ENCODE measurements at places on chromosomes 7 and 10. TPM values are rescaled to one million over a fixed set of nuclear protein-coding genes. Genes with fewer than 3 reads are reported as not detected.

HERPUD2 gene
- 11.5 TPM for total RNA-seq

DNA sequence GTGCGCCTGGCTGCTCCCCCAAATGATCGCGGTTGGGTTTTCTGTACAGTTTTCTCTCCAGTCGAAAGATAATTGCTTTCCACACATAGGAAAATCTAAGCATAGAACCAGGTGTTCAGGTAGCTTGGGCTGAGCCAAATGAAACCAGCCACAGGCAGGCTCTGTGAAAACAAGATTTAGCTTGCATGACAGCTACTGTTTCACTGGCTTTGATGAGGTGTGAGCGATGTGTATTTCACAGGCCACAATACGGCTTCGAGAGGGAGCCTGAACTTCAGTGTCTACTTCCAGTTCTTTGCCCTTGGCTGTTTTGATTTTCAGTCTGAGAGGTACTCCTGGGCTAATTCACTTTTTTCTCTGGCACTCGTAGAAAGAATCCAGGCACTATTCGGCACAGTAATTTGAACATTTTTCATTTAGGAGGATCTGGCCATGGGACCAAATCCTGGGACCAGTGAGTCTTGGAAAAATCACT is 110.5 kb downstream of the JCAD start:
- DNase-seq = peak; percentile 23

DNA sequence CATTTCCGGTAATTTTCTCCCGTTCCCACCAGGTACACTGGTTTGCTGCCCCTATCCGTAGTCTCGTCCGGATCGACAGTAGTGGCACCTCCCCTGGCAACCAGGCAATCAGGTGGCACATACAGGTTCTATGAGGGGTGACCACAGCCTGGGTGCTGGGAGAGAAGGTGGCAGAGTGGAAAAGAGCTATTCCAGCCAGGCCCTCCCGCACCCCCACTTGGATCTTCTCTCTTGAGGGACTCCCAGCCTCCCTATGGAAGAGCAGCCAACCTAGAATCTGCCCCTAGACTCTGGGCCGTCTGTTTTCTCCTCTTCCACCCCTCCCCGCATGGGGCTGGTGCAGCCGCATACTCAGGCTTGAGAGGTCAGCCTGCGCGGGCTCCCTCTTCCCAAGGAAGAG is 58.6 kb downstream of the GPR26 start:
- no peak for DNase-seq

DNA sequence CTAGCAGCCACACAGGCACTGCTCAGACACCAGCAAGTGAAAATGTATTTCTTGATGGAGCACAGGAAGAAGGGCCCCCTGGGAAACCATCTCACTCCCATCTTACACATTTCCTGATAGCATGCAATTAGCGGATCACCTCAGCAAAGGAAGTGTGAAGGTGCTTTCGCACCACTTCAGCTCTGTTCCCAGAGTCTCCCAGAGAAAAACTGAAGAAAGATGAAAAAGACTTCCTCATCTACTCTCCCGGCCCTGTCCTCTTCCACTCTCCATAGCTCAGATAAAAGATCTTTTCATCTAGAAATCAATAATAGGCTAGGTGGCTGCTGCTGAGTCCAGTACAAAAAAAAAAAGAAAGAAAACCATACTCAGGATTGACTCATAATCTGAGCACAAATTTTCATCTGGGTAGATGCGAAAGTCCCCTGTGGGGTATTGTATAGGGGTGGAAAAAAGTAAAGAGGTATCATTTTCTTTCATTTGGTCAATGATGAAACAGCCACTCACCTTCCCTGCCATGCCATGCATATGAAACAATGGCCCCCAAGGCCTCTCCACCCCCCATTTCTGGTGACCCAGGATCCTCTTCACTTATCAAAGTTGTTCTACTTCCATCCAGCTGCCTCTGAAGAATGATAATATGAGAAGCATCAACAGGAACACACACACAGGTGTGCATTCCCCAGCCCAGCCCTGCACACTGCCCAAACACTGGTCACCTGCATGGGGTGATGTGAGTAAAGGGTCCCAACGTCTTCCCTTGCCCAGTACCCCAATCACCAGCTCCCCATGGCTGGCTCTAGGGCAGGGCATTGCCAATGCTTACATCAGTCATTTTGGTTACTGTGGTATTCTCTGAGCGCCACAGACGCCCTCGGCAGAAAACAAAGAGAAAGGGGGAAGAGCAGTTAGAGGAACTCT is 48.8 kb upstream of the DGKI start:
- no peak for DNase-seq

DNA sequence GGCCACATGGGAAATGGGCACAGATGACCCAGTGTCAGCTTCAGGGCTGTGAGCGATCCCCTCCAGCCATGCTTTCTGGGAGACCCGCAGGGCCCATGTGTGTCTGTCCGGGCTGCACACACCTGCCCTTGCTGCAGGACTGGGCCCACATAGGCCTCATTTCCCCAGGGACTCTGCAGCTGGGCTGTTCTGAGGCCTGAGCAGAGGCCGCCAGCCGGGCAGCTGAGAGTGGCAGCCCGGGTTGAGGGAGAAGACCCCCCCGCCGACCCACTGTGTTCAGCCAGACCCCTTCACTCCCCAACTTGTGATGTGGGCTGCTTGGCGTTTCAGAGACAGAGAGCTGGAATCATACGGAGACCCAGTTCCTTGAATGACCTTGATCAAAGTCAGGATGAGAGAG is 50.1 kb upstream of the DPYSL4 start:
- DNase-seq = no peak

DNA sequence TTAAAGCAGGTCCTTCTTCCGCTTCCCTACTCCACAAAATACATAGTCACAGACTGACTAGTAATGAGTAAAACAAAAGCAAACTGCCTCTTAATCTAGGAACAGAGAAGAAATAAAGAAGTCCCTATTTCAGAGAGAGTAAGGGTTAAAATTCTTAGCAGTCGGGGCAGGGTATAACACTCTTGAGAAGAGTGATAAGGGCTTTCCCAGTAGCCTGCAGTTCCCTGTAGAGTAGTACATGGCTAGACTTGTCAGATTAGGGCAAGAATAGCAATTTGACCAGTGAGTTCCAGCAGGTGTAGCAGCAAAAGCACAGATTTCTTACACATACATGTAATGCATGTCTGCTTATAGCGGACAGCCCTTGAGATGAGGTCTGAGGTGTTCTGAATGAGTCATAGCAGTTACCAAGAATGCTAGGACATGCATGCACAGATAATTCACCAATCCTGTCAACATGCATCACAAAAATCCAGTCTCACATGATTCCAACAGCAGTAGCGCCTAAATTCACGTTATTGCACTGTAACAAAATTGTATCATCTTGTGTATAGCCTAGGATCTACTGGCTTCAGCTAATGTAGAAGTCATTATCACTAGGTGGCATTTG is 40.7 kb downstream of the BTRC start:
- DNase-seq = no peak

DNA sequence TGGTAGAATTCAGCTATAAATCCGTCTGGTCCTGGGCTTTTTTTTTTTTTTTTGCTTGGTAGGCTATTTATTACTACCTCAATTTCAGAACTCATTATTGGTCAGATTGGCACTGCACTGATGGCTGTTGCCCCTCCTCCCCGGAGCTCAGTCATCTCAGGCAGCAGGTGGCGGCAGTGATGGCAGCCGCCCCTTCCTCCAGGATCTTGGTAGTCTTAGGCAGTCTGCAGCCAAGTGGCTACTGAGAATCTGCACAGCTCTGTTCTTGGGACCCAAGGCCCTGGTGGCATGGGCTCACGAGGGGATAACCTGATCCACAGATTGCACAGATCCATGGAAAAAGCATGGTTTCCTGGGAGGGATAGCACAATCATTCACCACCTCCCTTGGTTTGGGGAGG is 77.9 kb downstream of the GPR85 start:
- DNase-seq = no peak

H2AZ2 gene
- 376 TPM for total RNA-seq

DNA sequence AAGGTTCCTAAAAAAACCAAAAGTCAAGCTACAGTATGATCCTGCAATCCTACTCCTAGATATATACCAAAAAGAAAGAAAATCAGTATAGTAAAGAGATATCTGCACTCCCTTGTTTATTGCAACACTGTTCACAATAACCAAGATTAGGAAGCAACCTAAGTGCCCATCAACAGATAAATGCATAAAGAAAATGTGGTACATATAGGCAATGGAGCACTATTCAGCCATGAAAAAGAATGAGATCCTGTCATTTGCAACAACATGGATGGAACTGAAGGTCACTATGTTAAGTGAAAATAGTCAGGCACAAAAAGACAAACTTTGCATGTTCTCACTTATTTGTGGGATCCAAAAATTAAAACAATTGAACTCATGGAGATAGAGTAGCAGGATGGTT is 1159.5 kb upstream of the AUTS2 start:
- no peak for DNase-seq

- no peak for DNase-seq
Observed at GRCh38 chr10:85851325-85851724, 515.3 kb downstream of the GRID1 start.

DNA sequence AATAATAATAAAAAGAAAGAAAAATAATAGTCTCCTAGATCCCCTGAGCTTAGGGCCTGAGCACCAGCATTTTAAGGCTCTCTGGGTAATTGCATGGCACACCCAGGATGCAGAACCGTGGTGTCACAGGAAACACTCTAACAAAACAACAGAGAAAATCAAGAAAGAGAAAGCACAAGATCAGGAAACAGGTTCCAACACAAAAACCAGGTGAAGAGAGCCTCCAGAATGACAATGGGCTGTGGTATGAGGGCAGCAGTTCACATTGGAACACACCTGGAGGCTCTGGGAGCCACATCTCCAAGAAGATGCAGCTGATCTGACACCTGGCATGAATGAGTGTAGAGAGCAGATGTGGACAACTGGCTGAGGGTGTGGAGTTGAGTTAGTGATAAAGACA is 7.1 kb downstream of the MMRN2 start:
- no peak for DNase-seq

DNA sequence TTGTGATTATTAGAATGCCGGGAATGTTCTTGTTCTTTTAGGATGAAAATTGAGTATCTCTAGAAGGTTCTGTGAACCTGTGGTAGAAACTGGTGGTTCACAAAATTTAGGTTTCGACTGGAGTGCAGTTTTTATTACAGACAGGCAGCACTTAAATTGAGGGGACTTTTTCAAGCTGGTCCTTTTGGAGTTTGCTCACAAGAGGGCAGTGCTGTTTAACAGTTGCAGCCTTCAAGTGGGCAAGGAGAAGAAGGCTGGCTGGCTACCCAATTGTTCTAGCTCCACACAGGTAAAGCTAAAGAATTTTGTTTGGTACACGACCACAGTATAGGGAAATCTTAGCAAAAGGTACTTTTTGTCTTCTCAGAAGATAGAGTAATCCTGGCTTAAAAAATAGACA is 233.6 kb downstream of the SNX13 start:
- DNase-seq = peak; percentile 77

DNA sequence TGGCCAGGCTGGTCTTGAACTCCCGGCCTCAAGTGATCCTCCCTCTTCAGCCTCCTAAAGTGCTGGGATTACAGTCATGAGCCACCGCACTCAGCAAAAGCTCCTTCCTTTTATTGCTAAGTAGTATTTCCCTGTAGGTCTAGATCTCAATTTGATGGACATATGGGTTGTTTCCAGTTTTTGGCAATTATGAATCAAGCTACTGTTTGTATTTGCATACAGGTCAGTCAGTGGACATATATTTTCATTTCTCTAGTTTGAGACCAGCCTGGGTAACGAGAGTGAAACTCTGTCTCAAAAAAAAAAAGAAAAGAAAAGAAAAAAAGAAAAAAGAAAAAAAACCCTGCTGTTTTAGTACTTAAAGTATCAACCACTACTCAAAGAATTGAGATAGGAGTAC is 6.4 kb upstream of the PRKRIP1 start:
- no peak for DNase-seq

DNA sequence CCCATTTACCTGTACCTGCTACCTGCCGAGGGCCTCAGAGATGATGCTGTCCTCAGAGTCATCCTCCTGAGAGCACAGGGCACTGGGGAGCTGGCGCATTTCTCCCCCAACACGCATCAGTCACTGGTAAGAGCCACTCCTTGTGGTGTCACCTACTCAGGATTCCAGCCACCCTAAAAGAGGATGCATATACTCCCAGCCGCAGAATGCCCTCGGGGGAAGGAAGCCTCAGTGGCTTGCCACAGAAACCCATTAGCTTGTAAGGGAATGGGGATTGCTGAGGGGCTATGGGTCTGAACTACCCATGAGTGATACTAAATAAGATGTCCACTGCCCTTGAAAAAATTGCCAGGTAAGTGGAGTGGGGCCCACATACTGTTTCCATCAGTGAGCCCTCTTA is 279.2 kb downstream of the WDR11 start:
- DNase-seq = no peak

WEE2 gene
- total RNA-seq = not detected

- peak; percentile 3 for DNase-seq
Observed at GRCh38 chr10:19845503-19846368, 29.5 kb downstream of the PLXDC2 start.

SPDYE9 gene
- not detected for total RNA-seq

DNA sequence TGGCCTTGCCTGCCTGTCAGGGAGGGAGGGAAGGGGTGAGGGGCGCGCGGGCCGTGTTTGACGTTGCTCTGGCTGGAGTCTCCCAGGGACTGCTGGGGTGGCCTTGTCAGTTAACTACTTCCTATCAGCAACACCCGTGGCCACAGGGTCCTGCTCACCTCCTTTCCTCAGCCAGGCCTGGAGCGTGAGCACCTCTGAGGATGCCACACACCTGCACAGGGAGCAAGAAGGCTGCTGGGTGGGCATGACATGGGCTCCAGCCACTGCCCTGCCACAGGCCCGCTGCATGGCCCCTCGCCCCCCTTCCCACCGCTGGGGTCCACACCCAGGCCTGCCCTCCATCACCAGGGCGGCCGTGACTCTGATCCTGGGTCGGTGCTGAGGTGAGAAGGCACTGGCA is 212.4 kb downstream of the ELFN1 start:
- no peak for DNase-seq

- no peak for DNase-seq
Observed at GRCh38 chr10:31620226-31621151, 301.5 kb downstream of the ZEB1 start.

GRCh38 chr7:41705109-41705901 is 2.4 kb upstream of the INHBA start:
- peak; percentile 94 for DNase-seq

OPN4 gene
- not detected for total RNA-seq

DNA sequence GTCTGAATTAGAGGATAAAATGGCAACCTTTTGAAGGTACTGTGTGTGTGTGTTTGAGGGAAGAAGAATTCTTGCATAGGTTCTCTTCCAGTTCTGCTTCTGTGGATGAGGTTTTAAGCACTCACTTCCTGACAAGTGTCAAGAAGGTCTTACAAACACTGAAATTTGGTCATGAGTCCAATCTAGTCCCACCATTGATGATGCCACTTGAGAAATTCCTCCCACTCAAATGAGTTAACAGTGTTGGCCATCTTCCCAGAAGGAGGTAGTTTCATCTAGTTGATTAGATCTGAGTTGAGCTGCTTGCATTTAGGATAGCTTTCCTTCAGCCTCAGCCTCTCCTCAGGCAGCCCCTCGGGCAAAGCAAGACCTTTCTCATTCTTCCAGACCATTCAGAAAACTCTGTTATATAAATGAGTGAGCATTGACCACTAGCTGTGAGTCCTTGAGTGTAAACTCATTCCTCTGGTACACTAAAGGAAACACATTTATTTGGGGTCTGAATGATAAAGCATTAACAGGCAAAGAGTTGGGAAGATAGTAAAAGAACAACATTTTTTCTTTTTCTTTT is 189.5 kb downstream of the TRIL start:
- peak; percentile 41 for DNase-seq

GRCh38 chr7:101595246-101595645 is 33.9 kb downstream of the MYL10 start:
- no peak for DNase-seq

SLC18A3 gene
- not detected for total RNA-seq

ODAD2 gene
- 3.4 TPM for total RNA-seq
